ENCODE measurements at places on chromosomes 6 and 20.

GRCh38 chr6:148831531-148831930, 84.7 kb downstream of the UST start:
- DNase-seq = no peak

GRCh38 chr6:97322811-97323210, 39.8 kb upstream of the MMS22L start:
- DNase-seq = no peak

- no peak for DNase-seq
Observed at GRCh38 chr6:88006557-88006956, 41.1 kb upstream of the SPACA1 start.

GRCh38 chr6:119902681-119903080, 553.1 kb upstream of the MAN1A1 start:
- no peak for DNase-seq

GRCh38 chr20:42067174-42067573, 449.0 kb upstream of the CHD6 start:
- DNase-seq = no peak

DNA sequence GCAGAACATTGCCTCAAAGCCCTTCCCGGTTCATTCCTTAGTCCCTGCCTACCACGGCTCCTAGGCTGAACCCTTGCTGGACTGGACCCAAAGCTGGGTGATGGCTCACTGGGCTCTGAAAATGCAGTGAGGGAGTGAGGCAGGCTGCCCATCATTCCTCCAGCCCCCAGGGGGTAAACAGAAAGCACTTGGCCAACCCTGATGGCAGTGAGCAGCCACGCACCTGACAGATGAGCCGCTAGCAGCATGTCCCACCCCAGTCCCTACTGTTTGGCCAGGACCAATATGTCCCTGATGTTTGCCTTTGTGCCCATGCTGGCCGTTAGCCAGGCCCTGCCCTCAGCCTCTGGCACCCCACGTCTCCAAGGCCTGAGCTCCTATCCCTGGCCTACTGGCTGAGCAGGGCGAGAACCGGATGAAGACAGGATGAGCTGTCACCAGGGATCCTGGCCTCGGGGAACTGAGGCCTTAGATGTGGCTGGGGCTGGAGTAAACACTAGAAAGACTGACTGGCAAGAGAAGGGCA, 19.4 kb upstream of the BAK1 start:
- no peak for DNase-seq

DNA sequence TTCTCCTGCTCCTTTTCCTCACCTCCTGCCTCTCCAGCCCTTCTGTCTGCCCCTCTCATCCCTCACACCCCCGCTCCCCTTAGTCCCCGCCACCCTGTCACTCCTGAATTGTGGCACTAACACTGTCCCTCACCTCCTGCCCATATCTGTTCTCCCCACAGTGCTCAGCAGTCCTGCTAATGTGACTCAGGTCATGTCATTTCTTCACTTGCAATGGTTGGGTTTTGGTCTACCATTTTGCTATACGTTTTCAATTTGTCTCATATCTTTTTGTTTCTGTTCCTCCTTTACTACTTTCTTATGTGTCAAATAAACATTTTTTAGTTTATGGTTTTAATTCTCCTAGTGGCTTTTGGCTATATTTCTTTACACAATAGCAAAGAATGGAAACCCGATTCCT, 1.3 kb upstream of the HLA-B start:
- no peak for DNase-seq

DNA sequence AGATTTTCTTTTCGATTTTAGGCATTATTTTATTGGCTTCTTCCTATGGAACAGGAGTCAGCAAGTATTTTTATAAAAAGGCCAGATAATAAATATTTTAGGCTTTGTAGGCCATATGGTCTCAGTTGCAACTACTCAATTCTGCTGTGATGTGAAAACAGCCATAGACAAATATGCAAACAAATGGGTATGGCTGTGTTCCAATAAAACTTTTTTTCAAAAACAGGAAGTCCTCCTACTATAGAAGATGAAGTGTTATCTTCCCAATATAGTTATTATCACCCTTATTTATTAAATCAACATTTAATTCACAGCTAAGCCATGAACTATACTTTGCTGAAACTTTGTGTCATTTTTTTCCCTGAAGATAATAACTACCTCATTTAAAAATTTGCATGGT, 57.2 kb downstream of the CHD6 start:
- no peak for DNase-seq

- DNase-seq = no peak
Observed at GRCh38 chr6:56959094-56959493, 4.2 kb downstream of the BEND6 start.

GRCh38 chr6:34585512-34586061, 29.5 kb upstream of the SPDEF start:
- no peak for DNase-seq

DNA sequence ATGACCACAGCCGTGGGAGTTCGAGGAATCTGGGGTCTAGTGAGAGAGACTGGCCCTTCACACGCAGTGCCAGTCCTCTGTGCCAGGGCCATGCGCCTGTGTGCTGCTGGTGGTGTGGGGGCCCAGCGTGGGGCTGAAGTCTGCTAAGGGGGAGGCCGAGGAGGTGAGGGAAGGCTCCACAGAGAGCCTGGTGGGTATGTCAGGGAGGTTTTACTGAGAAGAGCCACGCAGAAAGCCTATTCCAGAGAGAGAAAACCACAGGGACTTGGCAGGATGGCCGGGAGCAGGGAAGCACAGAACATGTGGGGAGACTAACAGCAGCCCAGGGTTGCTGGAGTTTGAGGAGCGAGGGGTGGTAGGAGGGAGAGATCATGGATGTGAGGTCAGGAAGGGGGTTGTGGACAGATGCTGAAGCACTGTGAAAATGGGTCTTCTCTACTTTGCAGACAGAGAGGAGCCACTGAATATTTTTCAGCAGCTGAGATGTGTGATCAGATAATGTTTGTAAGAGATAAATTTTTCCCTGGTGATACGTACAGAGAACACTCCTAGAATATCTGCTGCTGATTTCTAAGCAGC, 35.3 kb downstream of the DUSP22 start:
- no peak for DNase-seq

GRCh38 chr6:71031912-71032311, 75.1 kb upstream of the B3GAT2 start:
- DNase-seq = no peak

- DNase-seq = peak; percentile 22
Observed at GRCh38 chr20:19048995-19049501, 163.4 kb upstream of the SLC24A3 start.

GRCh38 chr6:1832844-1833787, 223.4 kb downstream of the FOXC1 start:
- DNase-seq = no peak

DNA sequence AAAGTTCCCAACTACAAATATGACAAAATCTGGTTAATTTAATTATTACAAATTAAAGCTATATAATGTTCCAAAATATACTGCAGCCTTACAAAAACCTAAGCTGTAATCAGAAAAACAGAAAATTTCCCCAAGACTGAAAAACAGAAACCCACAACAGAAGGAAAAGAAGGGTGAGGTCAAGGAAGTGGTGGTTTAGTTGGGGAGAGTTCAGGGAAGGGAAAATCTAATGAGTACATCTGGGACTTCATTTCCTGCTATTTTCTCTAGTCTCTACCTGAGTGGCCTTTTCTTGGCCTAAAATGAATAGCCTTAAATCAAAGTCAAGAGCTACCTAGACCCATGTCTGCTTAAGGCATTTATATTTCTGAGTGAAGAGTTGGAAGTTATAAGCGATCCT, 66.2 kb upstream of the BEND6 start:
- DNase-seq = no peak

- no peak for DNase-seq
Observed at GRCh38 chr6:919500-919899, 226.6 kb upstream of the EXOC2 start.

DNA sequence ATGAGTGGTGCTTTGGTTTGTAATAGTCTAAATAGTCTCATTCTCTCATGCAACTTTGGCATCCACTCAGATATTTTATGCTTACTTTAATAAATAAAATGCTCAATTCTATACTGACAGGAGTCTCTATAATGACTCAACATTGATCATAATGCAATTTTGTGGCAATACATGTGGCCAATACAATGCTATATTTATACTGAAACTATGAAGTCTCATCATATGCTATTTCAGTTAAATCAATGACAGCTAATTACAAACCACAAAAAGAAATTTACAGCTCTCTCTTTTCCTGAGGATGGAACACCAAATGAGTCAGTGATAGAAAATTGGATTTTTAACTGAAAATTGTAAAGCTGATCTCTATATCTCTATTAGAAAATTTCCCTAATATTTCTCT, 77.1 kb downstream of the WASF1 start:
- DNase-seq = no peak

- no peak for DNase-seq
Observed at GRCh38 chr6:165515963-165516624, 146.9 kb downstream of the PDE10A start.

GRCh38 chr6:63582579-63583231, 10.4 kb downstream of the LOC128125822 start:
- DNase-seq = no peak

GRCh38 chr6:231779-232178, 60.5 kb upstream of the DUSP22 start:
- DNase-seq = no peak

- no peak for DNase-seq
Observed at GRCh38 chr6:117381749-117382148, 44.0 kb downstream of the ROS1 start.

DNA sequence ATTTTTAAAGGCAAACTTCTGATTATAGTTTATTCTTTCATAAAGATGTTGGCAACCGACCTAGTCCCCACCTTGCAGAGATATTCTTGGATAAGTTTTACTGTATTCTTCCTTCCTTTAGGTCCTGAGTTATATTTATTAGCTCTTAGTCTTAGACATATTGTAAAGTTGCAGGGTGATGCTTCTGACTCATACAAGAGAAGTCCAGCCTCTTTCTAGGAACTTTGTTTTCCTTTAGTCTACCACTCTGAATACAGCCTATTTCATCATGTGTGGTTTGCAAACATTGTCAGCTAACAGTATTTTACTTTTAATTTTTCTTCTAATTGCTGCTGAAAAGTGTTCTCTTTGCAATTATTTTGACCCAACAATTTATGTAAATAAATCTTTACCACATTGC, 686.7 kb downstream of the COL12A1 start:
- no peak for DNase-seq

DNA sequence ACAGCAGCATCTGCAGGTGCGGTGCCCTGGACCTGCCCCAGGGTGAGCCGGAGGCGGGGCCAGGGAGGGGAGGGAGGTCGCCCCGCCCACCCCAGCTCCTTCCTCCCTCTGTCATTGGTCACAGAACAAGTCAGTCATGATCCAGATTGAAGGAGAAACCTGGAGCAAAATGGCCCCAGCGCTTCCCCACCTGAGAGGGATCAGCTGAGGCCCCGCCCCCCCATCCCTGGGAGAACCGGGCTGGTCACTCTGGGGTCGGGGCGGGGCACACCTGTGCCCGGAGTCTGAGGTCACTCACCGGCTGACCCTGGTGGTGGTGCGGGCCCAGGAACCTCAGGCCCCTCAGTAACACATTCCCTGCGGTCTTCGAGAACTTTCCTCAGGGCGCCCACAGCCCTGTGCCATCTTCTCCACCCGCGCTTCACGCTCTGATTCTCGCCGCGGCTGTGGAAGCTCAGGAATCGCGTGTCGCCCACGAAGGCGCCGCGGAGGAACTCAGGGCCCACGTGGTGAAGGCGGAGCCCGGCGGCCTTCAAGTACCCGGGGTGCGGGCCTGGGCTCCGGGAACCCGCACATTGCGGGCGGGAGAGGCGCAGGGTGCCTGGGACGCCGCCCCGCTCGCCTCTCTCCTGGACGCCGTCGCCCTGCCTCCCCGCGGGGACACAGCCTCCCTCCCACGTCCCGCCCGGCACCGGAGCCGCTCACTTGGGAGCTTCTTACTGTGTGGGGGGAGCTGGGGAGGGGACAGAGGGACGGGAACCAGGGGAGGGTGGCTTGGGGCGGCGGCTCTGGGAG, 36.4 kb upstream of the HLA-C start:
- peak; percentile 83 for DNase-seq

- DNase-seq = no peak
Observed at GRCh38 chr6:163991321-163991720, 576.8 kb downstream of the QKI start.

- DNase-seq = peak; percentile 12
Observed at GRCh38 chr6:35318196-35319171, 20.9 kb downstream of the DEF6 start.

GRCh38 chr6:75752365-75752764, 3.3 kb downstream of the MYO6 start:
- DNase-seq = no peak

- no peak for DNase-seq
Observed at GRCh38 chr6:133100865-133101264, 140.3 kb upstream of the EYA4 start.

GRCh38 chr20:22762576-22763256, 178.3 kb upstream of the FOXA2 start:
- DNase-seq = no peak

DNA sequence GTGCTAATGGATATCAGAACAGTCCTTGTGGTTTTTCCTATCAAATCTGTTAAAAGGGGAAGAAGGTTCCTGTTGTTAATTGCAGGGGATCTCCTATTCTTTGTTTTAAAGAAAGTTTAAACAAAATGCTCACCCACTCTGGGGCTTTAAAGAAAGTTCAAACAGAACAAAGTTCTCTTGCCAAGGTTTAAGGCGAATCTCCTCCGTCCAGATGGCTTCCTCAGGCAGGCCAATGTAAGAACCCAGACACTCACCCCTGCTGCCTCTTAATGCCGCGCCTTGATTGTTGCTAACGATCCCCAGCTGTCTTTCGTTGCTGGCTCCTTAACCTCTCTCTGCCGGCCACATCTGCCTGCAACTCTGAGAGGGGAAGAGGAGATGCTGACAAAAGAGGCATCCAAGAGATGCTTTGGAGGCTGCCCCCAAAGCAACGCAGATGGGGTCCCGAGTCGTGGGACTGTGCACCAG, 235.0 kb upstream of the PRDM1 start:
- DNase-seq = no peak

- no peak for DNase-seq
Observed at GRCh38 chr6:115863211-115863610, 197.5 kb downstream of the FRK start.
